Activated CD4-positive, alpha-beta T cell treated with anti-CD3 and anti-CD28 coated beads, Interleukin-2, amount 50 U/mL, for 1 hour (primary cell): ENCODE measurements at places on chromosomes 12 and 14.

DNA sequence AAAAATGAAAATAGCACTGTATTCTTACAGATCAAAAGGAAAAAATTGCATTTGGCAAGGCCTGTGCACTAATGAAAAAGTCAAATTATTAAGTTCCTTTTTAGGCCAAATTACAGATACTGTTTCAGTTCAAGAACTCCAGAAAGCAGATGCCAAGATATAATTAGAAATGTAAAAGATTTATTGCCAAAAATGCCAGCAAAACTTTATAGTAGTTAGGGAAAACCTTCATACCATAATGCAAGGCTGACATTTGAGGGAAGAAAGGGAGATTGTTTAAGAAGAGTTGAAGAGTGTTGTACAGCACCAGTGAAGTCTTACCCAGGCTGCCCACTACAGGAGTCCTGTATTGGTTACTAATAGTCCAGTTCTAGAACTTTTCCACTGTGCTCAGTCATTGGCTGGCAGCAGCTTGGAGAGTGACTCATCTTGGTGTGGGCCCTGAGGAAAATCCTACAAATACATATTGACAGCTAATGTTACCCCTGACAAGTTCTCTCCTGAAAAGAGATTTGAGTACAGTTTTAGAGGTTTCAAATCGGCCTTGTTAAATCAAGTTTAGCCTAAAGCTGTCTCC, 600.4 kb downstream of the C12orf50 start:
- DNase-seq = no peak

GRCh38 chr14:104081261-104081835, 4.2 kb upstream of the ASPG start:
- no peak for DNase-seq

- no peak for DNase-seq
These were observed 2.5 kb upstream of the CCND2 start for GRCh38 chr12:4270831-4271716.

- peak; percentile 49 for DNase-seq
These were observed 745 bp downstream of the CAND1 start for GRCh38 chr12:67269633-67270573.

DNA sequence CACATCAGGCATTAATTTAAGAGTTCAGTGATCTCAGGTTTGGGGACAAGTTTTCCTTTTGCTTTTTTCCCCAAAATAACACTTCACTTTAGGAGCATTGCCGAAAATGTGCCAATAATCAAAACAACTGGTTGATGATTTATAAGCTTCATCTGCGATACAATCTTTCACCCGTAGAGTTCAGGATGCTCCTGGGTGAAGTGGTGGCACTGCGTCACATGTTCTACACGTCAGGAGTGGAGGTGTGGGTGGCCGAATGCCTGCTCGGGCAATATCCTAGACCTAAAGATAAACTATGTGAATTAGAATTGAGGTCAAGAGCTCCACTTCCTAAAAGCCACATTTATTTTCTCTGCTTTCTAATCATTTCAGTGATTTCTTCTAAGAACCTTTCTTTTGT, 70.9 kb upstream of the DICER1 start:
- DNase-seq = no peak

DNA sequence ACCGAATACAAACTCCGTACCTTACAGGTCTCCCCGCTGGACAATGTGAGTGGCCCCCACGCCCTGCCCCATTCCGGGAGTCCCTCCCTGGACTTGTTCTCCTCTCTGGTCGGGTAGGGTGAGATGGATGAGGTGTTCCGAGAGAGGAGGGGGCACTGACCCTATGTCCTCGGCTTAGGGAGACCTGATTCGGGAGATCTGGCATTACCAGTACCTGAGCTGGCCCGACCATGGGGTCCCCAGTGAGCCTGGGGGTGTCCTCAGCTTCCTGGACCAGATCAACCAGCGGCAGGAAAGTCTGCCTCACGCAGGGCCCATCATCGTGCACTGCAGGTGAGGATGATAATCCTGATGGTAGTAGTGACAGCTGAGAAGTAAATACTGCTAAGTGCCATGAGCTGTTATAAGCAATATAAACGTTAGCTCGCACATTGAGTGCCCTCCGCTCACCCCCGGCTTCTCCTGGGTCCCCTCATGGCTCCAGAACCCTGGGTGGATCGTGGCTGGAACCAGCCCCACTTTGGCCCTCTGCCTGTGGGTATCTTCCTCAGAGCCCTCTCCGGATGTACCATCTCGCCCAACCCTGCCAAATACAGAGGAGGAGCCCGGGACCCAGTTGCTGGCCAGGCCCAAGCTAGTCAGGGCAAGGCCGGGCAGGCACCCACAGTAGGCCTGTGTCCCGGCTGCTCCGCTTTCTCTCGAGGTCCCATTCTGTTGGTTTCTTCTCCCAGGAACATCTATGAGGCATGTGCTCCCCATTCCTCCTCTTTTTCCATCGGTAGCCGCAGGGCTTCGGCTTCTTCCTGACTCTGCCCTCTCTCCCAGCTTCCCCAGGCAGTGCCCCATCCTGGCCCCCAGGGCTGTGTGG, 6.8 kb downstream of the PTPN6 start:
- DNase-seq = no peak
